ENCODE measurements at places on chromosomes 2 and 18. TPM values are rescaled to one million over a fixed set of nuclear protein-coding genes. Genes with fewer than 3 reads are reported as not detected.

The CYTIP gene
- 308 TPM for total RNA-seq

The SPATA3 gene
- total RNA-seq, result not detected

The NTSR2 gene
- total RNA-seq, result not detected

The AQP12A gene
- not detected for total RNA-seq

The HOXD12 gene
- not detected for total RNA-seq

The POLR1A gene
- total RNA-seq, result 22.9 TPM

The GNLY gene
- total RNA-seq, result 7.3 TPM

DNA sequence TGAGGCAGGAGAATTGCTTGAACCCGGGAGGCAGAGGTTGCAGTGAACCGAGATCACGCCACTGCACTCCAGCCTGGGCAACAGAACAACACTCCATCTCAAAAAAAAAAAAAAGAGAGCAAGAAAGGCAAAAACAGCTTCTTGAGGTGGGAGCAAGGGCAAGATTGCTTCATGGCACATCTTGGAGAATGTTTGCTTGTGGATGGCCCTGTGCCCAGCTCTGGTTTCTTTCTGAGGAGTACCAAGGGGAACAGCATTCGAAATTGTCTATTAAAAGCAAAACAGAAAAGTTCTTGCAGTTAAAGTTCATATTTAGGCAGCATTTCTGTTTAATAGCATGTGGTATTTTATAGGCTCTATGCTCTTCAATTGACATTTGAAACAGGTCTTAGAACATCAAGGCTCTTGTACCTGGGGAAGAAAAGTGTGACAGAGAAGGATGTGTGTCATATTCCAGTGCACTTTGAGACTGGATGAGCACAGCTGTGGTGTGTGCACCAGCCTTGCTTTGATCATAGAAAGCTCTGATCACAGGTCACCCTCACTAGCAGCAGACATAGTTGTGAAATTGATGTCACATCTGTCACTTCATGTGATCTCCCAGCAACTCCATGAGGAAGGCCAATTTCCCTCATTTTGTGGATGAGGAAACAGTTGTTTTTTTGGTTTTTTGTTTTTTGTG lies 154.3 kb downstream of the UXS1 start:
- peak overlapping the region; percentile 55 for H3K27ac ChIP-seq
- no peaks in the 10 kb centered on the region for H3K36me3 ChIP-seq
- H3K4me3 ChIP-seq, result no peak overlapping the region

DNA sequence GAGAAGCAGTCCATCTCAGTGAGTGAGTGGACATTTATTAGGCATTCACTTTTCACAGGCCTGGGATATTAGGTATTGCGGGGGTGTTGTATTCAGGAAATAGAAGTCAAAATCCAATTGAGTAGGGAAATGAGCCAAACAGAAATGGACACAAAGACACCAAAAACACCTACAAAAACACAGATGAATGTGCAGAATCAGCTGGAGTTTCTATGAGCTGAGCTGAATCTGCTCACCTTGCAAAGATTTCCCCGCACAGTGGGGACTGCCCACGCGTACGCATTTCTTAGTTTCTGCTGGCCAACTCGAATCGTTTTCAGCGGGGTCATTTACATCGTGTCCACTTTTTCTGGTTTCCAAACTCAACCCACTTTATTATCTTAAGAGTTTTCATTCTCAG lies 160.0 kb downstream of the BCL2 start:
- H3K27ac ChIP-seq, result peak overlapping the region; percentile 95
- no peaks in the 10 kb centered on the region for H3K36me3 ChIP-seq
- no peak for DNase-seq
- peaks cover 62% of the 10 kb centered on the region for H3K4me1 ChIP-seq

- no peaks in the 10 kb centered on the region for H3K27me3 ChIP-seq
- DNase-seq, result no peak
- H3K36me3 ChIP-seq, result no peaks in the 10 kb centered on the region
- no peak overlapping the region for H3K27ac ChIP-seq
Measured at GRCh38 chr18:23643815-23644490, 18.8 kb downstream of the ANKRD29 start.

DNA sequence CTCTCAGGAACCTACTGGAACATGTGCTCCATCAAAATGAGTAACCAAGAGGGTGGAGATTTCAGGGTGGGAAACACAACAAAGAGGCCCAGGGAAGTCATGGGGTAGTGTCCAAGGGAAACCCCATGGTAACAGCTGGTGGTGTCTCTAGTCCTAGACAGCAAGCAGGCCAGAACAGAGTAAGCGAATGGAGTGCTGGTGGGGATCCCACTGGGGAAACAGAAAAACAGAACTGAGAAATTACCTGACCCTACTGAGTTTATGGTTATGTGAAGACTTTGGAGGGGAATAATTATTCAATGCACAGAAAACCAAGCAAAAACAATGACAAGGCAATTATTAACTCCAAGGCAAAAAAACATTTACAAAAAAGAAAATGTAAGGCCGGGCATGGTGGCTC lies 16.9 kb downstream of the ERCC3 start:
- H3K36me3 ChIP-seq, result peaks cover 99% of the 10 kb centered on the region
- H3K4me3 ChIP-seq, result no peak overlapping the region
- peaks cover 16% of the 10 kb centered on the region for H3K4me1 ChIP-seq
- no peak overlapping the region for H3K27ac ChIP-seq
- no peak for DNase-seq
- H3K27me3 ChIP-seq, result no peaks in the 10 kb centered on the region

GRCh38 chr2:153145470-153145978 lies 333.0 kb downstream of the RPRM start:
- no peak for DNase-seq
- H3K27me3 ChIP-seq, result no peaks in the 10 kb centered on the region
- H3K36me3 ChIP-seq, result no peaks in the 10 kb centered on the region
- H3K4me1 ChIP-seq, result no peaks in the 10 kb centered on the region

DNA sequence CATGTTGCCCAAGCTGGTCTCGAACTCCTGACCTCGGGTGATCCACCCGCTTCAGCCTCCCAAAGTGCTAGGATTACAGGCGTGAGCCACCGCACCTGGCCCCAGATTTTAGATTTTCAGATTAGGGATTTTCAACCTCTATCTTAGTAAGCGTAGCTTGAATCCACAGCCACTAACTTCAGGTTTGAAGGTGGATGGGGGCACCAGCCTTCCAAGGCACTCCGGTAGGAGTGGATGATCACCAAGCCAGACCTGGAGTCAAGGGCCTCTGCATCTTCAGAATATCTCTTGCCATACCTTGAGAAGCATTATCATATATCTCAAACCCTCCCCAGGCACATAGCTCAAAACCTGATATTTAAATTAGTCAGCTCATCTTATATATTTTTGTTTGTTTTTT lies 17.9 kb downstream of the GALM start:
- no peak overlapping the region for H3K27ac ChIP-seq
- H3K27me3 ChIP-seq, result no peaks in the 10 kb centered on the region
- no peak for DNase-seq
- no peaks in the 10 kb centered on the region for H3K4me1 ChIP-seq
- no peak overlapping the region for H3K4me3 ChIP-seq
- peaks cover 81% of the 10 kb centered on the region for H3K36me3 ChIP-seq

- no peaks in the 10 kb centered on the region for H3K36me3 ChIP-seq
- no peak overlapping the region for H3K27ac ChIP-seq
- DNase-seq, result no peak
- H3K4me1 ChIP-seq, result no peaks in the 10 kb centered on the region
- no peak overlapping the region for H3K4me3 ChIP-seq
Measured at GRCh38 chr18:54233228-54233625, 8.8 kb upstream of the MBD2 start.

GRCh38 chr2:118388771-118389170 lies 300.5 kb downstream of the INSIG2 start:
- DNase-seq, result no peak
- H3K27ac ChIP-seq, result no peak overlapping the region
- H3K27me3 ChIP-seq, result peaks cover 3% of the 10 kb centered on the region
- H3K36me3 ChIP-seq, result no peaks in the 10 kb centered on the region
- no peak overlapping the region for H3K4me3 ChIP-seq
- no peaks in the 10 kb centered on the region for H3K4me1 ChIP-seq

GRCh38 chr2:43088143-43089073 lies 138.0 kb downstream of the ZFP36L2 start:
- H3K4me3 ChIP-seq, result no peak overlapping the region
- no peak overlapping the region for H3K27ac ChIP-seq
- H3K4me1 ChIP-seq, result peaks cover 42% of the 10 kb centered on the region
- no peak for DNase-seq

DNA sequence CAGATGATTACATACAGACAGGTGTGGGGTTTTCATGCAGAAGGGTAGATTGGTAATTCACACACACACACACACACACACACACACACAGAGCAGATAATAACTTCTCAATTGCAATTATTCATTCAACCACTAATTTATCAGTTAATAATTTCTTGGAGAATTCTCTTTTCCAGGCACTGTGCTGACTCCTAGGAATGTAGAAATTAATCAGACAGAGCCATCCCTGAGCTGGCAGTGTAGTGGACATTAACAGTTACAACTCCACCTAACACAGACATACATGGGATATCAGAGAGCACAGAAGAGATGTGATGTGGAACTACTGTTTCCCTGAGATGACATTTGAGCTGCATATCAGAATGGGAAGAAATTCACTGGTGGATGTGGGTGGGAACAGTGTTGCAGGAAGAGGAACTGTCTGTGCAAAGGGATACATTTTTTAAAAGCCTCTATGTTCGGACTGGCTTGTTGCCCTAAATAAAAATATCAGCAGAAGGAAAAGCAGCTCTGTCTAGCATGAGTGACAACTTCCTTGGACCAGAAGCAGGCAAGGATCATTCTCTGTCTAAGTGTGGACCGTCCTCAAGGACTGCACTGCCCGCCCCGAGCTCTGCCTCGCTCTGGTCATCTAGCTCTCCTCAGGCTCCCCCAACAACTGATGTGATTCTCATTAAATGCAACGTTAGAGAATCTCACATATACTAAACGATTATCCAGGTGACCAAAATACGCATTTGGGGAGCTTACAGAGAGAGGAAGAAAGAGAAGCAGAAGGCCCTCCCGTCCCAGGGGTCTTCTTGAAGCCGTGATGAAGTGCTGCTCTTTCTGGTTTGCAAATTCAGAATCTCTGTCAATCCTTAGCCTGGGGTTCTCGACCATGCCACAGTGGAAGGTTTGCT lies 173.4 kb upstream of the TRIB2 start:
- peaks cover 2% of the 10 kb centered on the region for H3K4me1 ChIP-seq
- H3K36me3 ChIP-seq, result no peaks in the 10 kb centered on the region
- H3K27ac ChIP-seq, result no peak overlapping the region
- no peak overlapping the region for H3K4me3 ChIP-seq

DNA sequence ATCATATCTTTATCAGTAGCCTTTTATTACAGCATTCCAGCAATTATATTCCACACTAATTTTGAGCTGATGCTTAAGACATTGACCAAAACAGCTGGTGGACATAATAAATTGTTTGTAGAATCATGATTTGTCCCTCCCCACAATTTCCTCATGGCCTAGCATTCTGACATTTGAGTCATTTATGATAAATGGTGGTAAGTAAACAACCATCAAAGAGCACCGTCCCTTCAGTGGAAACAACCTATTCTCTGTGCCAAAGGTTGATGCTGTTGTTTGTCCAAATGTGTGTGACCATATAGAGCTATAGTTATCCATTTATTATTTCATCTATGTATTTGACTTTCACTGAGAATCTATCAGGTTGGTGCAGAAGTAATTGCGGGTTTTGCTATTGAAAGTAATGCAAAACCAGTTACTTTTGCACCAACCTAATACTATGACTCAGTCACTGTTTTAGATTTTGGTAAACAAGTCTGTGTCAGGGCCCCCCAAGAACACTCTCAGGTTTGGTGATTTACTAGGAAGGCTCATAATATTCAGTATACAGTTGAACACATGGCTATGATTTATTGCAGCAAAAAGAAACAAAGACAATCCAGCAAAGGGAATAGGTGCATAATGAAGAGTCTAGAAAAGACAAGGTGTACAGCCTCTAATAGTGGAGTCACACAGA lies 608.7 kb upstream of the REG3G start:
- H3K27me3 ChIP-seq, result no peaks in the 10 kb centered on the region
- DNase-seq, result no peak
- no peak overlapping the region for H3K4me3 ChIP-seq

- no peak for DNase-seq
- H3K27me3 ChIP-seq, result no peaks in the 10 kb centered on the region
- no peak overlapping the region for H3K4me3 ChIP-seq
- H3K36me3 ChIP-seq, result no peaks in the 10 kb centered on the region
- no peak overlapping the region for H3K27ac ChIP-seq
- H3K4me1 ChIP-seq, result no peaks in the 10 kb centered on the region
Measured at GRCh38 chr2:201919308-201919634, 112.9 kb downstream of the CDK15 start.

DNA sequence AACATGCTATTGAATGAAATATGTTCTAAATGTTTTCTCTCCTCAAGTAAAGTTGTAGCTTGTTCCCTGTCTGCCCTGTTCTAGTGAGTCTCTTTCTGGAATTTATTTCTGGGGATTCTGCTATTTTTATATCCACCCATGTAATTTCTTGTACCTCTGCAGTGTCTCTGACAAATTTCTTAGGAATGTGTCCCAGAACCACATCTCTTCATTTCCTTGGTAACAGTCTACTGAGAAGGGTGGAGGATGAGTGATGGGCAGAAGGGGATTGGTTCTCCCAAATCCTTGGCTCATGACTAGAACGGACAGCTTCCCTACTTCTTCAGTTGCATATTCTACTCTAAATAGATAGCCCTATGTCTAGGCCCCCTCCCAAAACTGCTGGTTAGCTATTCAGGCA lies 490.6 kb upstream of the LINC00305 start:
- H3K4me1 ChIP-seq, result no peaks in the 10 kb centered on the region
- H3K4me3 ChIP-seq, result no peak overlapping the region
- no peak overlapping the region for H3K27ac ChIP-seq
- H3K36me3 ChIP-seq, result no peaks in the 10 kb centered on the region
- H3K27me3 ChIP-seq, result no peaks in the 10 kb centered on the region
- DNase-seq, result no peak

DNA sequence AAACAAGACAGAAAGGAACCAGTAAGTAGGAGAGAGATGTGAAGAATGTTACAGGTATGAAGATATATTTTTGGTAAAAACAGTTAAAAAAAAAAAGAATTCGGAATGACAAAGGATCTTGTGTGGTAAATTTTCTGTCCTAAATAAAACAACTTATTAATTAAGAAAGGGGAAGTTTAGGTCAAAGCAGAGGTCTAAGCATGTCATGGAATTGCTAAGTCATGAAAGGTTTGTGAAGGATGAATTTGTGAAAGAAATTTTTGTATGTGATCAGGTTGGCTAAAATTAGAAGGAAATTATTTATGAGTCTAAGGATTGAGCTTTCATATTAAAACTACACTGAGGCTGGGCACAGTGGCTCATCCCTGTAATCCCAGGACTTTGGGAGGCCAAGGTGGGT lies 11.1 kb upstream of the ALPG start:
- H3K36me3 ChIP-seq, result no peaks in the 10 kb centered on the region
- no peak overlapping the region for H3K27ac ChIP-seq
- no peaks in the 10 kb centered on the region for H3K4me1 ChIP-seq
- H3K4me3 ChIP-seq, result no peak overlapping the region

GRCh38 chr2:121368836-121369235 lies 83.8 kb upstream of the TFCP2L1 start:
- H3K4me1 ChIP-seq, result peaks cover 16% of the 10 kb centered on the region
- H3K4me3 ChIP-seq, result no peak overlapping the region
- H3K27me3 ChIP-seq, result no peaks in the 10 kb centered on the region
- no peak overlapping the region for H3K27ac ChIP-seq
- H3K36me3 ChIP-seq, result peaks cover 10% of the 10 kb centered on the region

All from naive thymus-derived CD8-positive, alpha-beta T cell (primary cell).